ENCODE measurements at places on chromosomes 2 and 18.

- DNase-seq, result peak; percentile 16
Measured at GRCh38 chr2:176002688-176003210, 682 bp upstream of the LNPK start.

GRCh38 chr18:54396760-54397159 is 39.1 kb downstream of the C18orf54 start:
- DNase-seq, result no peak

GRCh38 chr2:235848946-235849345 is 319.2 kb downstream of the GBX2 start:
- DNase-seq, result no peak

- no peak for DNase-seq
Measured at GRCh38 chr2:5067816-5068215, 624.4 kb upstream of the SOX11 start.

GRCh38 chr2:101847661-101848339 is 144.0 kb upstream of the IL1R2 start:
- DNase-seq, result no peak

DNA sequence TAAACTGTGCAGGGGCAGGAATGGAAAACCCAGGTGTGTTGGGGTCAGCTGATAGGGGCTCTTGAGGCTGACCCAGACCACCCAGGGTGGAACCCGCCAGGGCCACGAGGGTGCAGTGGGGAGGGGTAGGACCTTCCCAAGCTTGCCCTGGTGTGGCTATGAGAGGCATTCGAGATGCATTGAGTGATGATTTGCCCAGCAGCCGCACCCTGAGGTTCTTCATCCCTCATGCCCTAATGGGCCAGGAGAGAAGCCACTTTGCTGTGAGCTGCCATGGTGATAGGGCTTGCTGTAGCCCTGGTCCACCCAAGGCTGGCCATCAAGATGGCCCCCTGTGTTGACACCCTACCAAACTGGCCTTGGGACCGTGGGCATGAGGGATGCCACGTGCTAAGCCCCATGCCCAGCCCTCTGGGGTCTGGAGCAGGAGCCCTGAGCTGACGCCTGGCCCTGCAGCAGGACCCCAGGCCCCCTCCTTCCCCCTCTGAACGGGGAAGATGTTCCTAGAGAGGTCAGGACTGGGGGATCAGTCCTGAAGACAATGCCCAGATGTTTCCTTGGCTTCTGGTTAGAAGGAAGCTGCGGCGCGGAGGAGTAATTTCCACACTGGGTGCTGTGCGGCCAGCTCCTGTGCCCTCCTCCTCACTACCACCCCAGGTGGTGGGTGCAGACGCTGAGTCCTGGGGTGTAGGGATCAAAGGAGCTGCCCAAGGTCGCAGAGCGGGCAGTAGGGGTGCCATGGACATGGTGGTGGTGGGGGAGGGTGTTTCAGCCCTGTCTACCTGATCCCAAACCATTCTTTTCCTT is 122.5 kb upstream of the HDAC4 start:
- DNase-seq, result no peak

GRCh38 chr2:233029321-233029720 is 3.2 kb upstream of the NEU2 start:
- peak; percentile 48 for DNase-seq

- DNase-seq, result peak; percentile 79
Measured at GRCh38 chr18:46917108-46917802, at the start of the genes KATNAL2 and PIAS2. KATNAL2 (plus strand) TSS chr18:46917602; CDS start chr18:46946873, 29,271 bp downstream. PIAS2 (minus strand) TSS chr18:46917507; CDS start chr18:46917345, 162 bp downstream.

GRCh38 chr2:106991866-106992265 is 105.9 kb upstream of the ST6GAL2 start:
- no peak for DNase-seq

DNA sequence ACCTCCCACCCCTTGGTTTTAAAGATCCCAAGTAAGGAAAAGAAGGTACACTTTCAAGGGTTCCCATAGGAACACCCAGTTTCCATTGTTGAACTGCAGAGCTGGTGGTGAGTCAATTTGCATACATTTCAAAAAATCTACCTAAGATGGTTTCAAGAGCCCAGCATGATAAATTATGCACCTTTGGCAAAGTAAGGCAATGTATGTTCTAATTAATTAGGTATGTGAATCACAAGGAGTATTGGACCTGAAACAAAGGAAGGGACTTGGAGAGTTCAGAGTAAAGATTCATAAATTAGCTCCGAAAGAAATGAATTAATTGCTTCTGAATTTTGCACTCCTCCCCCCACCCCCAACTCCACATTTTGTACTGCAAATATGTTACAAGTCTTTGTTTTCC is 459.7 kb downstream of the LRATD1 start:
- DNase-seq, result peak; percentile 65

- DNase-seq, result no peak
Measured at GRCh38 chr2:214378455-214379103, 32.3 kb upstream of the VWC2L start.

GRCh38 chr2:126856403-126856802 is 42.3 kb upstream of the TEX51 start:
- no peak for DNase-seq

DNA sequence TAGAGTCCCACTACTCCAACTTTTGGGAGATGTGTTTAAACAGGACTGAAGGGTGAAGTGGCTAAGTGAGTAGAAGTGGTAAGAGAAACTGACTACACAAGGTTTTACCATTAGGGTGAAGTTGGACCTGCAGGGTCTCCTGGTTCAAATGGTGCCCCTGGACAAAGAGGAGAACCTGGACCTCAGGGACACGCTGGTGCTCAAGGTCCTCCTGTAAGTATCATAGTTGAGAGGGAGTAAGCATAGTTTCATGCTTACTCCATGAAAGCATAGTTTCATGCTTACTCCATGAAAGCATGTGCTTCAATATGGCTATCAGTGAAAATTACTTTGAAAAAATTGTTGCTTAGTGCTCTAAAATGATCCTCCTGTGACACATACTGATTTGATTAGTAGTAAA is 19.1 kb downstream of the COL3A1 start:
- DNase-seq, result peak; percentile 44

GRCh38 chr2:206011795-206012194 is 74.2 kb downstream of the INO80D start:
- DNase-seq, result no peak

GRCh38 chr18:23401400-23402347 is 51.4 kb upstream of the RIOK3 start:
- peak; percentile 78 for DNase-seq

DNA sequence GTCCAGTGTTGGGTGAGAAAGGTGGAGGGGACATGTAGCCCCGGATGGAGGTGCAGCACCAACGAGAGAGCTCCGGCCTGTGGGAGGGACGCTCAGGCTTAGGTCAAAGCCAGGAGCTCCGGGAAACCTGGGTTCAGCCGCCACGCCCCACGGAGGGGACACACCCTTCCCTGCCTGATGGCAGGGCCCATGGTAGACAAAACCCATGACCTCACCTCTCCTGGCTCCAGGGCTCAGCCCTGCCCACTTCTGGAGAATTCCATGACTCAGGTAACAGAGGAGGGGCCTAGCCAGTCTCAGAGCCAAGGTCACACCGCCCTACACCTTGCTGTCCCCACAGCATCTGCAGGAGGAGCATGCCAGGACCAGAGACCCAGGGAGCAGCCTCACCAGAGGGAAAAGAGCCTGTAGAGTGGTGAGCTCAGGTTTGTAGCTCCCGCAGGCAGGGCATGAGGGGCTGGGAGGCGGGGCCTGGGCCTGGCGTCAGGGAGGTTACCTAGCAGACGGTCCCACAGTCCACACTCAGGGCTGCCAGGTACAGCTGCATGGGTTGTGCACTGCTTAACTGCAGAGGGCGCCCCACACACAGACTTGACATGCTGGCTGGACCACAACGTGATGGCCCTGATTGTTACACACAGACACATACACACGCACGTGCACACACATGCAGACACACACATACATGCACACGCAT is 70.8 kb upstream of the SMAD7 start:
- no peak for DNase-seq

- peak; percentile 76 for DNase-seq
Measured at GRCh38 chr2:9205963-9206948, at the start of gene ASAP2. ASAP2 (plus strand) TSS chr2:9206812; CDS start chr2:9207105, 293 bp downstream.

- DNase-seq, result peak; percentile 79
Measured at GRCh38 chr2:149989447-149990063, 402.0 kb upstream of the MMADHC start.

DNA sequence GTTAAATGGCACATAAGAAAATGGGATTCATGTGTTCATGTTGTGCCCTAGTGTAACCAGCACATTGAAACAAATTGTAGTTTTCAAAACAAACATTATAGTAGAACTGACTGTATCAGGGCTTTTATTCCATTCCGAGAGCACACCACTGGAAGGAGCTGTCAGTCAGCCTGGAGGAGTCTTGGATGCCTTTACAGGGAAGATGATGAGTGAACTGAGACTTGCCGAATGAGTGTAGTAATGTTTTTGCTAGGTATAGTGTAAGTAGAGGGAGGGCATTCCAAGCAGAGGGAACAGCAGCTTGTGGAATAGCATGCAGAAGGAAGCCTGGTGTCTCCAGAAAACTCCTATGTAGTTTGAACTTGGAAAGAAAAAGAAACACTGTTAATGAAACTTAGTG is 183.5 kb downstream of the MCFD2 start:
- no peak for DNase-seq

GRCh38 chr2:44941551-44942234 is at the start of gene SIX3:
SIX3 (plus strand) TSS chr2:44941702; CDS start chr2:44942105, 403 bp downstream.
- DNase-seq, result peak; percentile 14

GRCh38 chr2:147630585-147630984 is 214.2 kb upstream of the ACVR2A start:
- DNase-seq, result no peak

DNA sequence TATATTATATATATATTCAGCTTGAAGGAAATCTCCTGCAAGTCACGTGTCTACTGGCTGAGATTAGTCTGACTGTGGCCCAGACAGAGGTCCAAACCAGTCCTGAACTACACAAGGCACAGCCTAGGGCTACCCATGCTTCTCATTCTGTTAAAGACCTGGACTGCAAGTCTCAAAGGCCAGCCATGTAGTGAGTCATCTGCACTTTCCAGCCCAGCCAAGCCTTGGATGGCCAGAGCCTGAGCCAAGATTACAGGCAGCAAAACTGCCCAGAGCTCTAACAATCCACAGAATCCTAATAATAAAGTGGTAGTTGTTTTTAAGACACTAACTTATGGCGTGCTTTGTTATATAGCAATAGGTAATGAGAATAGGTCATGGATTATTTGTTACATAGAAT is 259.6 kb downstream of the SS18 start:
- DNase-seq, result peak; percentile 49

- no peak for DNase-seq
Measured at GRCh38 chr2:46439582-46439981, 39.8 kb upstream of the TMEM247 start.

DNA sequence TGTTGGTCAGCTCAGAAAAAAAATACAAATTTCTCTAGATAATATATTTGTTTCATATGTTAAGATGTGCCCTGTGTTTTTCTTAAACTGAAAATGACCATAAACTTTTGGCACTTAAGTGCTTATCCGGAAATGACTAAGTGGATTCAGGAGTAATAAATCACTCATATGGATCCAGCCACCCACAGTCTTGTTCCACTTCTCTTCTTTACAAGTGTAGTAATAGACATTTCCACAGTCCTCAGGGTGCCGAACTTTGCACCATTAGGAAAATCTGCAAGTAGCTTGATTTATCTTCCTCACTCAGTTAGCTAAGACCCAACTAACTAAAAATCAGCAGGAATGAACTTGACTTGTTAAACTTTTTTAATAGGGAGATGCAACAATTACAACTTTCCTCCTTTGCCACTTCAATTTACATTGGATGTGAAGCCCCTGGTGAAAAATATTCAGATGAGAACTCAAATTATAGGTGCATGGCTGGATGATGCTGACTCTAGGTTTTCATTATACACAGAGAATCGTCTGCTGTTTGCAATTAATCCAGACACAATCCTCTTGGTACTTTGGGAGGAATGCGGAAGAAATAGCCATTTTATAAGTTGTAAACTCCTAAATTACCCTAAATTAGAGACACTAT is 322.5 kb downstream of the ARHGAP15 start:
- DNase-seq, result peak; percentile 57

GRCh38 chr2:96759548-96759947 is 1.2 kb upstream of the CNNM4 start:
- DNase-seq, result no peak

DNA sequence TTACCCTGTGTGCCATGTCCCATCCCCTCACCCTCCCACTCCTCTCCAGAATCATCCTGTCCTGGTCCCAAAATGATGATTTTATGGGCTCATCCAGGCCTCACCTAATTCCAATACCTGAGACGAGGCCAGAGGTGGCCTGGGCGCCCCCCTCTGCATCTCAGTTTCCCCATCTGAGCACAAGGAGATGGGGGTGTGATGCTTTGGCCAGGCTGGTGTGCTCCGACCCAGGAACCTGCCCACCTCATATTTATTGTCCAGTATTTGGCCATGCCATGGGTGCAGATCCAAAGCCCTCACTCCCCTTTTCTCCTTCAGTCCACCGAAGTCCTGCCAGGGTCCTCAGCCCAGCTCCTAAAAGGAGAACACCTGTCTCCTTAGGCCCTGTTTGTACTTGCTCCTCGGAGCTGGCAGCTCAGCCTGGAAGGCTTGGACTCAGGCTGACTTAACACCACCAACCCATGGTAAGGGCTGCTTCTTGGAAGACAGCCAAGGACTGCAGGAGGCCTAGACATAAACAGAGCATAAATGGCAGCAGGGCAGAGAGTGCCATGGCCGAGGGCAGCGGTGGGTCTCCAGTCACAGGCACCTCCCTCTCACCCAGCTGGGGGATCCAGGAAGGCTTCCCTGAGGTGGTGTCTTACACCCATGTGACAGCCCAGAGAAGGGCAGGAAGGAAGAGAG is 3.6 kb downstream of the TEX51 start:
- DNase-seq, result no peak

GRCh38 chr2:15560140-15560987 is 770 bp downstream of the NBAS start:
- peak; percentile 26 for DNase-seq

GRCh38 chr2:85277416-85278158 is 50.2 kb downstream of the TGOLN2 start:
- DNase-seq, result peak; percentile 96

DNA sequence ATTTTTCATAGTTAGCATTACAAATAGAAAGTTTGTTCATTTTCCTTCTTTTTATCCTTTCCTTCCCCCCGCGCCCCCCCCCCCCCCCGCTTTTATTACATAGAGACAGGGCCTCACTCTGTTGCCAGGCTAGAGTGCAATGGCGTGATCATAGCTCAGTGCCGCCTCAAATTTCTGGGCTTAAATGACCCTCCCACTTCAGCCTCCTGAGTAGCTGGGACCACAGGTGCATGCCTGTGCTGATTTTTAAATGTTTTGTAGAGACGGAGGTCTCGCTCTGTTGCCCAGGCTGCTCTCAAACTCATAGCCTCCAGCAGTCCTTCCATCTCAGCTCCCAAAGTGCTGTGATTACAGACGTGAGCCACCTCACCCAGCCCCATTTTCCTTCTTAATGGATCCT is 91.2 kb upstream of the ALPP start:
- no peak for DNase-seq

- DNase-seq, result no peak
Measured at GRCh38 chr2:51145761-51146160, 113.8 kb upstream of the NRXN1 start.
